ENCODE measurements at places on chromosomes 13 and 19.

- DNase-seq, result no peak
Measured at GRCh38 chr13:75090872-75091615, 390.9 kb downstream of the TBC1D4 start.

DNA sequence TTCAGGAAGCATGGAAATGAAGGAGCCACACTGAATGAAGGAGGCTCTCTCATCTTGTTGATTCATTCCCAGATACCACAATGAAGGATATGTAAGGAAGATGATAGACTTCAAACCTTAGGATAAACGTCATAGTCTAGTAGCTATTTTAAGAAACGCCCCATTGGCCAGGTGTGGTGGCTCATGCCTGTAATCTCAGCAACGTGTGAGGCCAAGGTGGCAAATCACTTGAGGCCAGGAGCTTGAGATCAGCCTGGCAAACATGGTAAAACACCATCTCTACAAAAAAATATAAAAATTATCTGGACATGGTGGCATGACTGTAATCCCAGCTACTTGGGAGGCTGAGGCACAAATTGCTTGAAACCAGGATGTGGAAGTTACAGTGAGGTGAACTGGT lies 17.1 kb upstream of the ZNF841 start:
- no peak for DNase-seq

- no peak for DNase-seq
Measured at GRCh38 chr13:106373304-106373988, 162.0 kb downstream of the EFNB2 start.

DNA sequence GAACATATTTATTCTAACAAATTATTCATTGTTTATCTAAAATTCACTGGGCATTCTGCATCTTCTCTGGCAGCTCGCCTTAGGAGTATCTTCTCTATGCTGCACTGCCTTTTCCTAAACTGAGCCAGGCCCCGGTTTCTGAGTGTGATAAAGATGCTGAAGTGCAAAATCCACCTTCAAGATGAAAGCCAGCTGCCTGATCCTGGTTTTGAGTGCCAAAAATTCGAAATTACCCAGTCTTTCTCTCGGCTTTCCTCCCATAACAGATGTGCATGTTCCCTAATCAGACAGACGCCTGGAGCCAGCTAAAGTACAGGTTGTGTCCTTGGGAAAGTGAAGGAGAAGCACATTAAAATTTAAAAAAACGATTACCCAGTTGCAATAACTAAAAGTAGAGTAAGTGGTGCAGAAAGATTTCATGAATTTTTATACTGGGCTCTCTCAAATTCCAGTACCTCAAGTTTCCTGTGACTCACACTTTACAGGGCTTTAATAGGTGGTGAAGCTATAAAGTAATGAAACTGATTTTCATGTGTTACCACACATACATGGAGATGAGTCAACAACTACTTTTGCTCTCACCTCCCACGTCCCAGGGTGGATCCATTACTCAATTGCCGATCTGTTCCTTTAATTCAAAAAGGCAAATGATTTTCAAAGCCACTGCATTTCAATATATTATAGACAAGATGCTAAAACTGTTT lies 65.0 kb upstream of the GTF2F2 start:
- DNase-seq, result no peak

GRCh38 chr13:30415430-30416030 lies 6.8 kb upstream of the UBE2L5 start:
- DNase-seq, result no peak

- no peak for DNase-seq
Measured at GRCh38 chr19:6717441-6717971, 2.9 kb downstream of the C3 start.

DNA sequence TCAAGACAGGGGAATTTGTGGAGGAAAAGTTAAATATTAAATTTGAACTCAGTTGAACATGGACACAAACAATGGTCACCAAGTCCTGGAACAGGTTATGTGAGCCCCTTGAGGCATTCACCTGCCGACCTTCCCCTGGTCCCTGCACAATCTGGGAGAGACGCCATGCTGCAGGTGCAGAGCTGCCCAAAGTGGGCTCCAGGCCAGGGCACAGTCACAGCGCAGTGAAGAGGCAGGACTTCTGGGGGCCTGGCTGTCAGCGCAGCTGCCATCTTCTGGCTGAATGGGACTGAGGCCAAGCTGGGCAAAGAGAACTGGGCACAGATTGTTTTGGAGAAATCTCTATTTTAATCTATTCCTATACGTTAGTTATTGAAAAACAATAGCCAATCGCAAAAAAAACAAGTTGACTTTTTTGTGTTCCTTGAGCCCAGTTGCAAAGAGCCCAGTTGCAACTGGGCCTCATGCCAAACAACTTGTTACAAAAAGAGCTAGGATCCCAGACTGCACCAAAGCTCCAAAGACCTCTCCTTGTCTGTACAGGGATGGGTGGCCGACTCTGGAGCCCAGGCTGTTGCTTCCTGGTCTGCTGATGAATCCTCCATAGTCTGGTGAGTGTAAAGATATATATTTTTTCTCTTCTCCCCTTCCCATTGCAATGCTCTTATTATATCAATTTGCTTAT lies 1.2 kb upstream of the ZNF626 start:
- DNase-seq, result no peak

- DNase-seq, result no peak
Measured at GRCh38 chr13:41944229-41944628, 16.7 kb downstream of the VWA8 start.

DNA sequence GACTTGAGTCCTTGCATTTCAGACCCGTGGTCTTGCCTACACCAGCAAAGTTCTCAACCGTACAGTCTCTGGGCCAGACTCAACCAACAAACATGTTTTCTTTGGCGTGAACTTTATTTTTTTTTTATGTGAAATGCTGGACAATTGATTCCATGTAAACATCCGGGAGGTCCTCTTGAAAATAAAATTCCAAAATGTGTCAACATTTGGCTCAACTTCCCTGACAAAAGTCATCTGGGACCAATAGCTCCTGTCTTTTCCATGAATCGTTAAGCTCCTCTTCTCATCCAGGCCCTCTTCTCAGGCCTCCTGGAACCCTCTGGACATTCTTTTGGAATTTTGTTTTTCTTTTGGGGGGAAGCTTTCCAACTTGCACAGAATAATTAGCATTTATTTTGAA lies 2.7 kb downstream of the ALDH16A1 start:
- DNase-seq, result no peak

GRCh38 chr19:2014731-2015607 lies 545 bp downstream of the BTBD2 start:
- no peak for DNase-seq

DNA sequence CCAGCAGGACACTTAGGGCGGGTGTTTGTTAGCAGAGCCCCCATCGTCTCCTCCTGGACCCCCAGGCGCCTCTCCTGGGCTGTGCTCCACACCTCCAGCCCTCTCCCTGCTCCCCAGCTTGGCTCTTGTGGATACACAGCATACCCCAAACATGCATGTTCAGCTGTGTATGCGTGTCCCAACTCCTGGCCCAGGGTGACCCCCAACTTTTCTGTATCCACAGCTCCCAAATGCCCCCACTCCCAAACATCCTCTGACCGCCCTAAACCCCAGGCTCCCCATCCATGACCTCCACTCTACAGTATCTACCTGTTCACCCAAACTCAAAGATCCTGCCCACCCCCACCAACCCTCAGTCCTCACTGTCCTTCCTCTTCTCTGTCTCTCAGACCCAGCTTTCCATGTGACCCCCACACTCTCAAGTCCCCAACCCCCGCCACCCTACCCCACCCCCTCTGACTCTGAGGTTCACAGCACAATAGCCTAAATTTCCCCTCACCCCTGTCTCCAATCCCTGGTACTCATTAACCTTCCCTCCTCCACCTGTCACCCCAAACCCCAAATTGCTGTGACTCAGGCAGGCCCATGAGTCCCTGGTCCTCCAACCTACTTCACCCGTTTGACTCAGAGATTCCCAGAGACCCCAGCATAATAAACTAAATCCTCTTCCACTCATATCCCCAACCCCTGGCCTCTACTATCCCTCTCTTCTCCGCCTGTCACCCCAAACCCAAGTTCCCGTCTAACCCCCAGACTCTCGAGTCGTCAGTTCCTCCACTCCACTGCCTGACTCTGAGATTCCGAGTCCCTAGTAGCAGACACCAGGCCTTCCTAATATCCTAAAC lies 968 bp downstream of the UBE2M start:
- no peak for DNase-seq

DNA sequence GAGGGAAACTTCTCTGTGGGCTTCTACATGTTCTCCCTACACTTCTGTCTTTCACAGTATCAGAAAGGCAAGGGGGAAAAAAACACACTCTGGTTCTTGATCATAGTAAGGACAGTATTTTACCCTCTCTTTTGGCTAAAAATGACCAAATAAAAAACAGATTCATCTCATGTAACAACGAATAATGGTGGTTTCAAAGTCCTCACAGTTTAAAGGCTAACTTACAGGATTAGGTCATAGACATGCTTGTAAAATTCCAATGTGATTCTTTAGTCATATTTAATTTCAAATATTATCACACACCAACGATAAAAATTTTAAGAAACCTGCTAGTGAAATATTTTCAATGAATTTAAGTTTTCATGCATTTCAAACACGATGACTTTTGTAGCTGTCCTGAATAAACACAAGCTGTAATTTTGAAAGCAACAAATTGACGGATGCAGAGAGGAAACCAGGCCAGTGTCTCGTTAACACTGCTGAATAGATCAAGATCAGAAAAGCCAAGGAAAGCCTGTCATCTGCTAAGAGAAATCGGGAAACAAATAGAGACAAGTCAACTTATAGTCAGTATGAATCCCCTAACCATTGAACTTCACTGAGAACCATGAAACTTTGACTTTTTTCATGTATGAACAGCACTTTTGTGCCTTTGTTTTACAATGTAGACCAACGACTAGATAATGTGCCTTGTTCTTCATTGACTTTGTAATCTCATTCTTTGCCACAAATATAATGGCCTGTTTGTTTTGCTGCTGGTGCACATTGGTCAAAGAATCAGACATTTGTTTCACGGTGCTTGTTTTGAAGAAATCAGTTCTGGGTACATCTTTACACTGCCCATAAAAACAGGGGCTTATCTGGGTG lies 22.0 kb downstream of the MBNL2 start:
- DNase-seq, result no peak

DNA sequence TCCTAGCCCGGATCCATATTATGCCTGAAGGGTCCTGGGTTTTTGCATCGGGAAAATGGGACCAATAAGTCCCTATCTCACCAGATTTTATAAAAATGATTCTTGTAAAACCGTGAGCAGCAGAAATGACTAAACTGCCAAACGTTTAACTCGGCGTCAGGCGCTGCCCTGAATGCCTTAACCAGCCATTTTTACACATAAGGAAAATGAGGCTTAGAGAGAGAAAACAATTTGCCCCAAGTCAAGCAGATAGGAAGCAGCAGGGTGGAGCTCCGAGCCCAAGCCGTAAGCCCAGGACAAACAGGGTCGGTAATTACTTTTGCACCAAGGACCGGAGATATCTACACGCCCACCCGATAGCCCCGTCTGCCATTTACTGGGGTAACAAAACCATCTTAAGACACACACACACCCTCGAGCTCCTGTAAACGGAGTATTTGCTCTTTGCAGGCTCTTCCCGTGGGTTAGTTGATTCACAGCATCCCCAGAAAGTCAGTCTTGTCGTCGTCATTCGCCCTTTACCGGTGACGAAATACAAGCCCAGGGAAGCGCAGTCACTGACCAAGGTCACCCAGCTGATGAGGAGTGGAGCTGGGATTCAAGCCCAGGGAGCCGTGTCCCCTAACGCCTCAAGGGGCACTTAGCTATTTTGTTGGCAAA lies 16.0 kb upstream of the MRI1 start:
- DNase-seq, result no peak

DNA sequence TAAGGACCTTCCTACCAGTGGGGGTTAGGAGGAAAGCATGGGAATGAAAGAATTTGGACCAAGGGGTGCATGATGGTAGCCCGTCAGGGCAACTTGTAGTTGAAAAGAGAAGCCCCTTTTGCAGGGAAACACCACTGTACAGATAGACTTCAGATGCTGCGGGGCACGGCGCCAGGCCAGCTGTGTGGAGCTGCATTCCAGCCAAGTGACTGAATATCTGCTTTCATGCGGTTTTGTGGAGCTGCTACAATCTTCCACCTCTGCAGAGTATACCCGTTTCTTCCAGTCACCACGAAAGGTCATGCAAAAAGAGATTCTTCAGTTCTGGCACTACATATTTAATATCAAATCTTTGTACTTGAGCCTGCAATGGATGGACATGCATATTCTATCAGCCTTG lies 104.7 kb downstream of the RGCC start:
- no peak for DNase-seq
